WERI-Rb-1 (cell line): ENCODE measurements at places on chromosomes 6 and 20.

DNA sequence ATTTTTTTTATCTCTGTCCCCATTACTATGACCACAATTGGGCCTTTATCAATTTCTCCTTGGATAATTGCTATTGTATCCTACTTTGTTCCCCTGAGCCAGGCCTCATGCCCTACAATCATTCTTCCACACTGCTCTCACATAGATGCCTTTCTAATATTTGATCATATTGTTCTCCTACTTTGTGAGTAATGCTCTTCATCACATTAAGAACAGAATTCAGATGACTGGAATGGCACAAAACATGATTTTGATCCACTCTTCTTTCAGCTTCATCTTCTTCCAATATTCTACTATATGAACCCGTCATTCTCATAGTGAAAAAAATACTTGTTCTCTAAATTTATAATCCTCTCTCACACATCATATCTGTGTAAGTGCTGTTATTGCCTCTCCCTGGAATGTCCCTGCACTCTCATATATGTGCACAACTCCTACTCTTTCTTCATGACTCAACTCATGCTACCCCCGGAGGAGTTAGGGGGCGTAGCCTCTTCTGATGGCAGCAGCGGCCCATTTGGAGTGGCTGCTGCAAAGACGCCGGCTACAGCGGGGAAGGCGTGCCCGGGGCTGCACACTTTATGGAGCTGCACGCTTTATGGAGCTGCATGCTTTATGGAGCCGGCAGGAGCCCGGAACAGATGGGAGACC, 25.3 kb upstream of the HACE1 start:
- DNase-seq: no peak

GRCh38 chr20:17749978-17750721, 50.4 kb downstream of the BANF2 start:
- DNase-seq: no peak

DNA sequence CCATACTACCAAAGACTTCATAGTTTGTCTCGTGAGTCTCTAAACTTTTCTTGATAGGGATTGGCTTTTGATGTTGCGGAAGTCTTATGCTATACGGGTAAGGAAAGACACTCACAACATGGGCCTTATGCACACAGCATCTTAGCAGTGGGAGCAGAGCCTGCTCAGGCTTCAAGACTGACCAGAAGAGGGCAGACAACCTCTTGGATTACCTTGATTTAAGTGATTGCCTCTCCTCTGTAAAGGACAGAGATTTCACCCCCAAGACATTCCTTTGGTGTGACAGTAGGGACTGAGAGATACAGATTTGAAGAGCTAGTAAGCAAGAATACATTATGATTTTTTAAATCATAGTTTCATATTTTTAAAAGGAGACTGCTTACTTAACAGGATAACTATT, 71.0 kb upstream of the SAMD3 start:
- peak; percentile 56 for DNase-seq

DNA sequence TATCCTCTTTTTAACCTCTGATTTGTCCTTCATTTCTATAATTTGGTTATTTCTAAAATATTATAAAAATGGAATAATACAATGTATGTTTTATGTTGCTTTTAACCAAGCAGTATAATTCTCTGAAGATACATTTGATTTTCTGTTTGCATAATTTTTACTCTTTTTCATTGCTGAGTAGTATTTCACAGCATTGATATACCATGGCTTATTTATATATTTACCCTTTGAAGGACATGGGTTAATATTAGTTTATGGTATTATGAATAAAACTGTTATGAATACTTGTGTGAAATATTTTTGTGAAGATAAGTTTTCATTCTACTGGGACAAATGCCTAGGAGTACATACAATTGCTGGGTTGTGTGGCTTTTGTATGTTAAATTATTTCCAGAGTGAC, 748.6 kb downstream of the TENT5A start:
- no peak for DNase-seq

DNA sequence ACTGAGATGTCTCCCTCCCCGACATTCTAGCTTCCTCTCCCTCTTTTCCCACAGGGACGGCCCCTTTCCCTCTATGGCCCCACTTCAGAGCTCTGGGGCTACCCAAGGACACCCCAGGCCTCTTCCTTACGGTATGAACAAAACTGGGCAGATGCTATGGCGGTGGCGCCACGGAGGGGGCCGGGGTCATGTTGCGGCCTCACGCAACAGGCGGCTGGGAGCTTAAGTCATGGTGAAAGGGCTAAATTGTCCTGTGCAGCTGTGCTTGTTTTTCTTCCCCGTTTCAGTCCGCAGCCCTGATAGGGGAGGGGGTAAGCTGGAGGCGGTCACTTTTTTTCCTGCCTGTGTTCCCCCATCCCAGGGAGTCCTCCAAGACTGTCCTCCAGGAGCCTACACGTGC, 17.6 kb upstream of the KIAA1755 start:
- DNase-seq: peak; percentile 97

DNA sequence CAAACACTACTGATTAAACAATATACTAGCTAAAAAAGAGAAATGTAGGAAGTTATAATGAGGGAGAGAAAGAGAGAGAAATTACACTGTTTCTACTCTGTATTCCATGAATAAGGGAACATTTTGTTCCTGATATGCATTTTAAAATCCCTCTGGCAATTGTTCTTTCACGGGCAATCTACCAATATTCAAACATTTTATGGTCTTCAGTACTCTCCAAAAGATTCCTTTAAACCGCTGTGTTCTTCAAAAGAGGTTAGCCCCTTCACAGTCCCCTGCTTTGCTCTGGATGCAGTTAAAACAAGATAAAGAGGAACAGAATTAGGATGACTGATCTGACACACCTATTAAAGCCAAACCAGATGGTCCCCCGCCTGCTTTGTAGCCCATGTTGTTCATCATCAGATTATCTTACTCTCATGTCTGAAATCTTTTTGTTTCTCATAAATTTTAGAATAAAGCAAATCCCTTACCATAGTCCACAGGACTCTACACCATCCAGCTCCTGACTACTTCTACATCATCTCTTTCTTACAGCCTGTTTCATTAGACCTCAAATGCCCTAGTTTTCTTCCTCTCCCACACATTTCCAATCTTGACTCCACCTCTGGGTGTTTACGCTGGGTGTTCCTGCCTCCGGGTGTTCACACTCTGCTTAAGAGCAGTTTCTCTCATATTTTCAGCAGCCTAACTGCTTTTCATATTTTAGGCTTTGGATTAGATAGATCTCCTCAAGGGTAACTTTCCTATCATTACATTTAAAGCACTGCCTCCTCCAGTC, 399.7 kb downstream of the COL12A1 start:
- DNase-seq: no peak

GRCh38 chr20:51434026-51434425, 108.5 kb downstream of the NFATC2 start:
- no peak for DNase-seq

- DNase-seq: no peak
Measured at GRCh38 chr20:10513931-10514575, 78.9 kb downstream of the SLX4IP start.

DNA sequence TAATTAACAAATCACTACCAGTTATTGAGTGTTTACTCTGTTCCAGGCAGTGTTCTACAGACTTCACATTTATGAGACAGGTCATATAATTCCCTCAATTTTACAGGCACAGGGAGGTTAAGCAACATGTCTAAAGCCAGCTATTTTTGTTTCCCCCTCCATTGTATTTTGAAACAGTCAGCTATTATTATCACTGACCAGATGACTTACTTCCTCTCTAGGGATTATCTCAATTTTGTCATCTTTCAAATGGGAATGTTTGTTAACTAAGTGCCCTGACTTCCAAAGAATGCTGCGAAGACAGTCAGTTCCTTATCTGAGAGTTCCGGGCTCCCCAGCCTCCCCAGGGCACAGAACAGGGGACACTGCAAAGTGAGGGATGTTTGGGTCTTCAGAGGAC, 5.6 kb upstream of the CNPY3 start:
- DNase-seq: no peak

DNA sequence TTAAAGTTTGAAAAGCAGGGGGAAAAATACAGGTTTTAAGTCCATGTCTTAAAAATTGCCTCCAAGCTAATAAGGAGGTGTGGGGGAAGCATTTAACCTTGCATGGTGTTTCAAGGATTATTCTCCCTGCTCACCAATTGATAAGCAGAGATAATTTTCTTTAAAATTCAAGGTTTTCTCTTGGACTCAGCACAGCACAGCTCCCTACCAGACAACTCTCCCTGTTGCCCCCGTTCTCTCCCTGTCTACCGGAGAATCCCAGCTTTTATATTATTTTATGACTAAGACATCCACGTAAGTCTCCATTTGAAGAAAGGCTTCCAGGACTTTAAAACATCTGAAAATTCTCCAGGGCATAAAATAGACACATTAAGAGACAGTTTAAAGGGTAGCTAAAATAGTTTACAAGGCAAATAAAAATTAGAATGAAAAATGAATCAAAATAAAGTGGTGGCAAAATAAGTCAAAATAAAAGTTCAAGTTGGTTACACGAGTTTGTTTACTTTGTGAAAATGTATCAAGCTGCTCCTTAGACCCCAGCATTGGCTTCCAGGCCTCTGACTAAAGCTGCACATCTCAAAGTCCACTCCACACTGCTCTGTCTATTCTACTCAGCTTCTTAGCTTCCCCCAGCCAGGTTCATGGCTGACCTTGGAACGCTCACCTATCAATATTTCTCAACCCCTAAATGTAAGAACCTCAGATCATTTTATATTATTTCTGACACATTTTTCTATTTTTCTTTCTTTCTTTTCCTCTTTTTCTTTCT, 188.6 kb upstream of the PLCB4 start:
- no peak for DNase-seq

DNA sequence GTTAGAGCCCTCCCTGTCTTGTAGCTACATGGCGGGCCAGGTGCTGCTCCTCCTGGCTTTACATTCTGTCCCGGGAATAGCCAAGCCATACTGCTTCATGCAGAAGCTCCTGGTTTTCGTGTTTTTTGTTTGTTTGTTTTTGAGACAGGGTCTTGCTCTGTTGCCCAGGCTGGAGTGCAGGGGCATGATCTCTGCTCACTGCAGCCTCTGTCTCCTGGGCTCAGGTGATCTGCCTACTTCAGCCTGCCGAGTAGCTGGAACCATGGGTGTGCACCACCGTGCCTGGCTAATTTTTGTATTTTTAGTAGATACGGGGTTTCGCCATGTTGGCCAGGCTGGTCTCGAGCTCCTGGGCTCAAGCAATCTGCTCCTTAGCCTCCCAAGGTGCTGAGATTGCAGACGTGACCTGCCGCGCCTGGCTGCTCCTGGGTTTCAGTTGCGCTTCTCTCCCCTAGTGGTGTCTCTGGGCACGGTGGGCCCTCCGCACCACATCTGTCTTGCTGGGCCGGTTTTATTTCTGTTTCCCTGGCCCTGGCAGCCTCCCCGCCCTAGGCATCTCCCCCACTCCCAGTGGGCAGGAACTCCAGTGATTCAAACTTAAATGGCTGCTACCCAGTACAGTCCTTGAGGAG, 12.9 kb downstream of the CDYL start:
- DNase-seq: no peak

- DNase-seq: no peak
Measured at GRCh38 chr6:65135567-65135966, 571.5 kb downstream of the EYS start.

DNA sequence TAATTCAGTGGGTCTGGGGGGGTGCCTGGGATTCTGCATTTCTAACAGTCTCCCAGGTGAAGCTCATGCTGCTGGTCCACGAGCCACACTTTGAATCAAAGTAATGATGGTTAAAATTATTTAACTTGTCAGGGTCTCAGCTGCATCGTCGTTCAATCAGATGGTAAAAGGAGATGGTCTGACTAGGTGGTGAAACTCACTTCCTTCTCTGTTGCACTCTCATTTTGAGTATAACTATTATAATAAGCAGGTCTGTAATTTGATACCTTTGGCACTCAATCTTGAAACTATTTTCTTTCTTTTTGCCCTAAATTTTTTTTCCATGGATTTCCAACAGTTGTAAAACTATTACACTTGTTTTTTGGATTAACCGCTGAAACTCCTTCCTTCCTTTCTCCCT, 292.5 kb downstream of the FARS2 start:
- DNase-seq: no peak

DNA sequence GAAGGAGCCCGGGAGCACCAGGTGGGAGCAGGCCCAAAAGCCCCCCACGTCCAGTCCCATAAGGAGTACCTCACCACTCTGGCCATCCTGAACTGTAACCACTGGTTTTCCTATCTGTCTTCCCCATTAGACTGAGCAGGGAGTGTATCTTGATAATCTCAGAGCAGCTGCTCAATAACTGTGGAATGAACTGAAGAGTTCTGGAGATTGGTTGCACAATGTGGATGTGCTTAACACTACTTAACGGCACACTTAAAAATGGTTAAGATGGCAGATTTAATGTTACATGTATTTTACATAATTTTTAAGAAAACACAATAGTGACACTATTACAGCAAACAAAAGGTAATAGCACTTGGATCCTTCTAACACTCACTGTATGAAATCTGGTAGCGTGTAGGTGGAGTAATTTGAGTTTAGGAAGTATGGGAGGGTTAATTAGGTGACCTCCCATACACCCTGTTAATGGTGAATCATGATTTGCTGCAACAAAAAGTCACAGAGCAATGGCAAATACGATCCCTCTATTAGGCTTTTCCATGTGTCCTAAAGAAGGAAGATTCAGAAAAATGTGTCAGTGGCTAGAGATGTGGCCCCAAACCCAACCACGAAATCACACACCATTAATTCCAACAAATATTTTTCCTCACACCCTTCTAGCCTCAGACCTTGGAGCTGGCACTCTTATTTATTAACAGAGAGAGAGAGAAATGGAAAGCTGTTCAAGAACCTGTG, 18.4 kb downstream of the TRAM2 start:
- no peak for DNase-seq

GRCh38 chr20:836190-836589, 2.7 kb downstream of the FAM110A start:
- no peak for DNase-seq

DNA sequence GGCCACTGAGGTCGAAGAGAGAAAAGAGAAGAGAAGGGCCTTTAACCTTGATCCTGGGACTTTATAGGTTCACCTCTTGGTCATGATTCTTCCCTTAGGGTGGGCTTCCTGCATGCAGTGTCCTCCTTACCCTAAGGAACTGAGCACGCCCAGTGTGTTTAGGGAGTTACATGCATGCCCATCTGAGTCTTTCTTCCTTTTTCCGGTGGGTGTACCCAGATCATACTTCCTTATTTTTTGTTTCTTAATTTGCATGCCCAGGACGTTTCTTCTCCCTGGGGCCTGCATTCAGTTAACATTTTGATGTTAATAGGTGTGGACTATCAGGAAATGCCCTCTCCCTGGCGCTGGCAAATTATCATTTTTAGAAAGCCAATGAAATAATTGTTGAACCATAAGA, 91.5 kb downstream of the HTR1B start:
- DNase-seq: no peak

- no peak for DNase-seq
Measured at GRCh38 chr6:438634-439170, 47.1 kb downstream of the IRF4 start.
